Esophagus muscularis mucosa (tissue), 4 donors: ENCODE measurements at places on chromosomes 3 and 15. TPM values are rescaled to one million over a fixed set of nuclear protein-coding genes. Genes with fewer than 3 reads are reported as not detected.
A peak's percentile ranks its signal among the peaks of the same experiment; 100 is the strongest.

The PTX3 gene
- total RNA-seq: 2.1 TPM

- no peak overlapping the region for H3K4me3 ChIP-seq
- no peak for DNase-seq
- H3K27ac ChIP-seq: no peak overlapping the region
- H3K4me1 ChIP-seq: no peaks in the 10 kb centered on the region
- no peaks in the 10 kb centered on the region for H3K36me3 ChIP-seq
- no peaks in the 10 kb centered on the region for H3K27me3 ChIP-seq
Measured at GRCh38 chr3:23166845-23167244, 36.3 kb upstream of the UBE2E2 start.

DNA sequence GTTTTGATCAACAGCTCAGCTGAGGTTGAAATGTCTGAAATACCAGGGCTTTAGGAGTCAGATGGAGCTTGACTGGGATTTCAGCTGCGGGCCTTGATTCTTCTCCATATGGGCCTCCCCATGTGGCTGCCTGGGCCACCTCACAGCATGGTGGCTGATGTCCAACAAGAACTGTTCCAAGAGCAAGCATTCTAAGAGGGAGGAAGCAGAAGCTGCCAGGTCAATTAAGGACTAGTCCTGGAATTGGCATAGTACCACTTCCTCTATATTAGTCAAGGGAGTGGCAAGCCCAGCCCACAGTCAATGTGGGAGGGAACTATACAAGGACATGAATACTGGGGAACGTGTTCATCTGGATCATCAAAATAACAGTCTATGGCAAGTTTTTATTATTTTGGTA, 181.7 kb upstream of the ANKRD28 start:
- no peak overlapping the region for H3K27ac ChIP-seq
- no peak overlapping the region for H3K4me3 ChIP-seq
- peak; percentile 74 for DNase-seq

The ELP6 gene
- total RNA-seq: 19.3 TPM

The FBLN2 gene
- 138 TPM for total RNA-seq

The LRRIQ4 gene
- not detected for total RNA-seq
